ENCODE measurements at places on chromosomes 1 and 21.

DNA sequence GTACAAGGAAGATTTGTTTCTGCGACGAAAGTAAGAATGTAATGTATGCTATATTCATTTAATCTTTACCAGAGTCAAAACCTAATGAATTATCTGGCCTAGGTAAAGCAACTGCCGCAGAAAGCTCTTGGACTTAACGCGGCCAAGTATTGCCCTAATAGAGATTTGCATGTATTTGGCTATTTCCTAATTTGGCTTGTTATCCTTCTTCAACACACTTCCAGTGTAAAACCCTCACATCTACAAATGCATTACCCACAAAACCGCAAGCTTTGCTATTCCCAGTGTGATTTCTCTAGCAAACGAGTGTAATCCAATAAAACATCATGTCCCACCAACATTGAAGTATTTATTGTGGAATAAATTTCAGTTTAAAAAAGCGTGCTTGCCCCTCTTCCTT lies 123.8 kb upstream of the LMO4 start:
- DNase-seq: no peak

GRCh38 chr1:19204446-19205266 lies 5.4 kb downstream of the UBR4 start:
- no peak for DNase-seq

GRCh38 chr21:40029888-40030287 lies 162.7 kb downstream of the PCP4 start:
- no peak for DNase-seq

DNA sequence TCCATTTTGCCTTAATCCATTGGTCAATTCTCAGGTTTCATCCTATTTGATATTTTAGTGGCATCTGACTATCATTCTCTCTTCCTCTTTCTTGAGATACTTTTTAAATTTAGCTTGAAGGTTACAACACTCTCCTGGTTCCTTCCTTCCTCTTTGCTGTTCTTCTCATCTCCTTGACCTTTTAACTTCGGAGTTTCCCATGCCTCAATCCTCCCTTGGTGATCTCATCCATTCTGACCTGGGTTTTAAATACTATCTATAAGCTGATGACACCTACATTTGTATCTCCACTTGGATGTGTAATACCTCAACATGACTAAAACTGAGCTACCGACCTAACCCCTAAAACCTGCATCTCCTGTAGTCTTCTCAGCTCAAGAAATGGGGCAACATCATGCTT lies 4.8 kb upstream of the ZNF687 start:
- no peak for DNase-seq

DNA sequence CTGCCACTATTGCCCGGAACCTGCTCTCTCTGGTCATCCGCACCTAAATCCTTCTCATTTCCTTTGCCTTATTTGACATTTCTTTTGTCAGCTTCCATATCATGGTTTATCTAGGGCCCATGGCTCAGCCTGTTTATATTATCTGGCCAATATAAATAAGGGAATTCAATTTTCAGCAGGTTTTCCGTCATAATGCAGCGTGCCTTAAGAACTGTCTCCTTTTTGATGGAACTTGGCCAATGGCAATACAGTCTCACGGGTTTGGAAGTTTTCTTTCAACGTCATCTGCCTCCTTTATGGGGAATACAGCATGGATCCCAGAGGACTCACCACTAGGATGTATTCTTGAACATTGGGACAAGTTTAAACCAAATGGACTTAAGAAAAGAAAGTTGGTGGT lies 77.8 kb upstream of the KIAA0040 start:
- no peak for DNase-seq

GRCh38 chr1:62092110-62092509 lies 102.5 kb upstream of the L1TD1 start:
- no peak for DNase-seq
